Activated T-helper 2 cell treated with anti-CD3 and anti-CD28 coated beads, Interferon-gamma antibody, Interleukin-2, Interleukin-4, amounts not matched to agents 10 μg/mL and 5 μg/mL and 100 μg/mL, durations not matched to agents 14 hours and 24 hours and 36 hours (primary cell): ENCODE measurements at places on chromosomes 4 and X. TPM values are rescaled to one million over a fixed set of nuclear protein-coding genes. Genes with fewer than 3 reads are reported as not detected.

GRCh38 chr4:74466242-74466641 lies 21.3 kb downstream of the AREG start:
- peaks cover 7% of the 10 kb centered on the region for H3K27me3 ChIP-seq
- no peak for DNase-seq
- H3K27ac ChIP-seq = no peak overlapping the region
- no peaks in the 10 kb centered on the region for H3K36me3 ChIP-seq
- no peak overlapping the region for H3K4me3 ChIP-seq

- H3K4me3 ChIP-seq = no peak overlapping the region
- peaks cover 52% of the 10 kb centered on the region for H3K4me1 ChIP-seq
- no peak overlapping the region for H3K27ac ChIP-seq
- no peaks in the 10 kb centered on the region for H3K27me3 ChIP-seq
- peaks cover 7% of the 10 kb centered on the region for H3K36me3 ChIP-seq
Observed at GRCh38 chr4:26871611-26872010, 11.0 kb downstream of the STIM2 start.

- H3K27me3 ChIP-seq = no peaks in the 10 kb centered on the region
- H3K4me1 ChIP-seq = peaks cover 78% of the 10 kb centered on the region
- H3K36me3 ChIP-seq = peaks cover 50% of the 10 kb centered on the region
- no peak for DNase-seq
Observed at GRCh38 chrX:19745077-19745476, 142.3 kb downstream of the SH3KBP1 start.

DNA sequence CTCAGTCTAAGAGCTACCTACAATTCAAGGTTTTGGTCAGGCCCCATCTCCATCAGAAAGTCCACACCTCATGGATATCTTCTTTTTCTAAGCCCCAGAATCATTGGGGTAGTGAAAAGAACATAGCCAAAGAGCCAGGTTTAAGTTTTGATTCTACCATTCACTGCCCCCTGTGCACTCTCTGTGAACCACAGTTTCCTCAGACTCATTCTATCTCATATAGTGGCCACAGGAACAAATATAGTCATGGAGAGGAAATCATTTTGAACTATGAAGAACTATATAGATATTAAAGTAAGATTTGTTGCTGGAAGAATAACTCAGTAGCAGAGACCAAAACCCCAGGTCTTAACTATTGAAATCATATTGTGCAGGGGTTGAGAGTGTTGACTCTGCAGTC lies 3.3 kb downstream of the SYTL5 start:
- no peaks in the 10 kb centered on the region for H3K36me3 ChIP-seq
- H3K4me3 ChIP-seq = no peak overlapping the region
- H3K27me3 ChIP-seq = peaks cover 6% of the 10 kb centered on the region
- no peak for DNase-seq
- H3K4me1 ChIP-seq = peaks cover 2% of the 10 kb centered on the region
- H3K27ac ChIP-seq = no peak overlapping the region

- no peaks in the 10 kb centered on the region for H3K27me3 ChIP-seq
- no peak for DNase-seq
- H3K36me3 ChIP-seq = peaks cover 11% of the 10 kb centered on the region
- peaks cover 9% of the 10 kb centered on the region for H3K4me1 ChIP-seq
Observed at GRCh38 chr4:83043801-83044407, 8.9 kb downstream of the COPS4 start.

- H3K36me3 ChIP-seq = no peaks in the 10 kb centered on the region
- no peak overlapping the region for H3K27ac ChIP-seq
- peaks cover 36% of the 10 kb centered on the region for H3K27me3 ChIP-seq
- H3K4me3 ChIP-seq = no peak overlapping the region
Observed at GRCh38 chrX:619812-620531, 10.6 kb upstream of the SHOX start.

GRCh38 chr4:107719207-107719921 lies 670 bp downstream of the PAPSS1 start:
- no peak for DNase-seq
- peak overlapping the region; percentile 91 for H3K4me3 ChIP-seq
- H3K4me1 ChIP-seq = peaks cover 27% of the 10 kb centered on the region
- H3K36me3 ChIP-seq = peaks cover 10% of the 10 kb centered on the region
- no peaks in the 10 kb centered on the region for H3K27me3 ChIP-seq

DNA sequence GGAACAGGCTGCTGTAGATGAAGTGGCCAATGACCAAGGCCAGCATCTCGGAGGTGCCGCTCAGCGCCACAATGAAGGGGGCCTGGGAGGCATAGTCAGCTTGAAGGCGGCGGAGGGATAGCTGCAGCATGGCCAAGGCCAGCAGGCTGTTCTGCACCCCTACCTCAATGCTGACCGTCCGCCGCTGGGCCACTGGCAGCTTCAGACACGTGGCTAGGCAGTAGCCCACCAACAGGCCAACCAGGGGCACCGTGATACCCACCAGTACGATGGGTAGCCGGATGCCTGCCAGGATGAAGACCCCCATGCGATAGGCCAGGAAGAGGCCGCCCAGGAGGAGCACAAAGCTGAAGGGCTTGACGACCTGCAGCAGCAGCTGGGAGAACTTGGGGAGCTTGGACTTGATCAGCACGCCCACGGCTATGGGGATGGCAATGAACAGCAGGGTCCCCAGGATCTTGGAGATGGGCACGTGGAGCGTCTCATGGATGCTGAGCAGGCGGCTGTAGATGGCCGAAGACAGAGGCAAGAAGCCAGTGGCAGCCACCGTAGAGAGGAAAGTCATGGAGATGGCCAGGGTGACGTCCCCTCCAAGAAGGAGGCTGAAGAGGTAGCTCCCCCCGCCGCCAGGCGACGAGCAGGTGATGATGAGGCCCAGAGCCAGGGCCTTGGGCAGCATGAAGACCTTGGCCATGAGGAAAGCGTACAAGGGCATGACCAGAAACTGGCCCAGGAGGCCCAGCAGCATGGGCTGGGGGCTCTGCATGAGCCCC lies 1.3 kb upstream of the UBL4A start:
- H3K4me1 ChIP-seq = peaks cover 16% of the 10 kb centered on the region
- H3K4me3 ChIP-seq = peak overlapping the region; percentile 77
- H3K27me3 ChIP-seq = no peaks in the 10 kb centered on the region
- H3K36me3 ChIP-seq = peaks cover 31% of the 10 kb centered on the region
- H3K27ac ChIP-seq = no peak overlapping the region
- no peak for DNase-seq

- H3K27me3 ChIP-seq = no peaks in the 10 kb centered on the region
- no peak for DNase-seq
- H3K4me1 ChIP-seq = no peaks in the 10 kb centered on the region
- no peak overlapping the region for H3K4me3 ChIP-seq
- no peak overlapping the region for H3K27ac ChIP-seq
Observed at GRCh38 chr4:8694651-8695151, 102.1 kb downstream of the CPZ start.

GRCh38 chr4:54099287-54099747 lies 646 bp upstream of the GSX2 start:
- H3K4me3 ChIP-seq = no peak overlapping the region
- DNase-seq = no peak
- H3K36me3 ChIP-seq = no peaks in the 10 kb centered on the region
- H3K27me3 ChIP-seq = peaks cover 90% of the 10 kb centered on the region
- peaks cover 21% of the 10 kb centered on the region for H3K4me1 ChIP-seq

DNA sequence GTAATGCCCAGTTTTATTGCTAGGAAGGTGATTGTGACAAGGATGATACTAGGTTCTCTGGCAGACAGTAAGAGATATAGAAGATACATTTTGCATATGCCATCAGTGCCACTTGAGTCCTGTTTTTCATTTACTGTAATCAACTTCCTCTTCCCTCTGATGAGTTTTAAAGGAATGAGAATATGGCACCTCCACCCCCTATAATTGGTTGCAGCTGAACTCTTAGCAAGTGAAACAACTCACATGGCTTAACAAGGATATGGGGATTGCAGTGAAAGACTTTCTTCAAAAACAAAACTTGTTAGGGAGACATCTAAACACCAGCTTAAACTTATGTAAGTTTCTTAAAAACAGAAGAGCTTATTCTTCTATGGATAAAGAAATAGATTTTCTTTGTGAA lies 90.0 kb downstream of the AREG start:
- H3K4me3 ChIP-seq = no peak overlapping the region
- no peaks in the 10 kb centered on the region for H3K36me3 ChIP-seq
- H3K4me1 ChIP-seq = peaks cover 2% of the 10 kb centered on the region
- no peak overlapping the region for H3K27ac ChIP-seq
- peaks cover 10% of the 10 kb centered on the region for H3K27me3 ChIP-seq

DNA sequence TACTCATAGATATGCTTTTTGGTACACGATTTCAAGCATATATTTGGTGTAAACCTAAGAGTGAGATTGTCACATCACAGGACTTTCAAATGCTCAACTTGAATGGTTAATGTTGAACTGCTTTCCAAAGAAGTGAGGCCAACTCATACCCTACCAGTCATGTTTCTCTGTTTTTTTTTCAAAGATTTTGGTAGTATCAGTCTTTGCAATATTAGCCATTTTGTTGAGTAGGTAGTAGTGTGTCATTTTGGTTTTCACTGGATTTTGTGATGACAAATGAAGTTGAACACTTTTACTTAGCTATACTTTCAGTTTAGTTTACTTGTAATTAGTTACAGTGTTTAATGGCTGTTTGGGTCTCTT lies 12.5 kb upstream of the HS3ST1 start:
- no peak overlapping the region for H3K4me3 ChIP-seq
- H3K27me3 ChIP-seq = no peaks in the 10 kb centered on the region
- H3K27ac ChIP-seq = no peak overlapping the region
- no peaks in the 10 kb centered on the region for H3K4me1 ChIP-seq
- no peaks in the 10 kb centered on the region for H3K36me3 ChIP-seq

Gene ANXA3
- not detected in 2 replicates for total RNA-seq

Gene FAM90A26
- not detected in 2 replicates for total RNA-seq

Gene REELD1
- not detected in 2 replicates for total RNA-seq

Gene RRH
- 0.16 TPM in 1 of 2 replicates, not detected in the other for total RNA-seq

Gene ADGRG2
- 0.02 TPM in 1 of 2 replicates, not detected in the other for total RNA-seq
